GM12878 (cell line): ENCODE measurements at places on chromosomes 5 and 9. TPM values are rescaled to one million over a fixed set of nuclear protein-coding genes. Genes with fewer than 3 reads are reported as not detected.

PCDHB14 gene
- not detected in 2 replicates for total RNA-seq

THBS4 gene
- 1.0 and 1.1 TPM in 2 replicates for total RNA-seq

ALDH1B1 gene
- 32.8 and 36.8 TPM in 2 replicates for total RNA-seq

PLAC8L1 gene
- not detected in 2 replicates for total RNA-seq

DBH gene
- total RNA-seq, result not detected in 2 replicates

SNX18 gene
- total RNA-seq, result 1.2 and 1.7 TPM in 2 replicates

SLC6A18 gene
- not detected in 2 replicates for total RNA-seq

GPX3 gene
- 0.38 and 0.45 TPM in 2 replicates for total RNA-seq
